ENCODE measurements at places on chromosomes 4 and X.

GRCh38 chr4:110012917-110013316 lies 100.2 kb downstream of the EGF start:
- no peak for DNase-seq

- DNase-seq: no peak
Observed at GRCh38 chrX:71167031-71167781, 22.6 kb downstream of the NLGN3 start.

- no peak for DNase-seq
Observed at GRCh38 chrX:46567388-46567787, 6.2 kb upstream of the CHST7 start.

GRCh38 chr4:20538905-20539304 lies 161.4 kb upstream of the PACRGL start:
- no peak for DNase-seq

- no peak for DNase-seq
Observed at GRCh38 chr4:56723659-56724230, 42.6 kb upstream of the HOPX start.

GRCh38 chr4:110970642-110971041 lies 347.8 kb upstream of the PITX2 start:
- no peak for DNase-seq

- DNase-seq: no peak
Observed at GRCh38 chr4:81360737-81361136, 111.0 kb downstream of the RASGEF1B start.

DNA sequence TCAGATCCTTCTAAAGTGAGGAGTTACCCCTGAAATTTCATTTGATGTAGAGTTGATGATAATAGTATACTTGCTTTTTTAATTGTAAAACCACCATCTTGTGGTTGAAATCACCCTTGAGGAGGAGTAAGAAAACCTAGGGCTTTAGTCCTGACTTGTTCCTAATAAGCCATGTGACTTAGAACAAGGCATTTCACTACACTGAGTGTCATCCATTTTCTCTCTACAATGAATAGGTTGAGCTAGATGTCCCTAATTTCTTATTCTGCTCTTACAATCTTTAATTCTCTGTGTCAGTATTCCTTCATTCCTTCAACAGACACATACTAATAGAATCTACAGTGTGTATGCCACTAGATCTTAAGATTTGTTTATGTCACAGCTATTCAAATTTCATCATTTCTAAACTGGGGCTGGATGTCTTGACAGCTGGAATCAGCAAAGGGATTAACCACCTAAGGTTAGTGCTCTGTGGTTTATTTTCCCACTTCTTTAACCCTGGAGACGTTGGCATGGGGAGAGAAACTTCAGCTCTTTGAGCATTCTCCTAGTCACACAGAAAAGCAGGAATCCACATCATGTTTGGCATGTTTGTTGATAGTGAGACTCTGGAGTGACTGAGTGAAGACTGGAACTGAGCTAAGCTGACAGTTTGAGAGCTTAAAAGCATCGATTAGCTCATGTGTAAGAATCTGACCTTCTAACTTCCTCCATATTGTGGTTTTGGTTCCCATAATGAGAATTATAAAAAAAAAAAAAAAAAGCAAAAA lies 246.3 kb downstream of the NDST4 start:
- DNase-seq: no peak

DNA sequence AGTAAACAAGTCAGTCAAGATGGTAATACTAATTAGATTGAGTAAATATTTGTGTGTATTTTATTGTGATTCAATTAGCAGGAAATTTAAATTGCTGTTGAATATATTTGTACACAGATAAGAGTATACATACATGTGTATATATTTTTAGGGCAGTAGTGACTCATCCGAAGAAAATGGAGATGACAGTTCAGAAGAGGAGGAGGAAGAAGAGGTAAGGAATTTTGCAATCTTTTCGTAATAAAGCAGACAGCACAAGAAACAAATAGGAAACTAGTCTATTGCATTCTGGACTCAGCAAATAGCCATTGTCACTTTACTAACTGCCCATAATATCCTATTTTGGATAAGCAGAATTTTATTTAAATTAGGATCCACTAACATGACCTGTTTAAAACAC lies 6.6 kb downstream of the IBSP start:
- DNase-seq: no peak

- no peak for DNase-seq
Observed at GRCh38 chrX:37047776-37048175, 39.6 kb downstream of the FAM47C start.

DNA sequence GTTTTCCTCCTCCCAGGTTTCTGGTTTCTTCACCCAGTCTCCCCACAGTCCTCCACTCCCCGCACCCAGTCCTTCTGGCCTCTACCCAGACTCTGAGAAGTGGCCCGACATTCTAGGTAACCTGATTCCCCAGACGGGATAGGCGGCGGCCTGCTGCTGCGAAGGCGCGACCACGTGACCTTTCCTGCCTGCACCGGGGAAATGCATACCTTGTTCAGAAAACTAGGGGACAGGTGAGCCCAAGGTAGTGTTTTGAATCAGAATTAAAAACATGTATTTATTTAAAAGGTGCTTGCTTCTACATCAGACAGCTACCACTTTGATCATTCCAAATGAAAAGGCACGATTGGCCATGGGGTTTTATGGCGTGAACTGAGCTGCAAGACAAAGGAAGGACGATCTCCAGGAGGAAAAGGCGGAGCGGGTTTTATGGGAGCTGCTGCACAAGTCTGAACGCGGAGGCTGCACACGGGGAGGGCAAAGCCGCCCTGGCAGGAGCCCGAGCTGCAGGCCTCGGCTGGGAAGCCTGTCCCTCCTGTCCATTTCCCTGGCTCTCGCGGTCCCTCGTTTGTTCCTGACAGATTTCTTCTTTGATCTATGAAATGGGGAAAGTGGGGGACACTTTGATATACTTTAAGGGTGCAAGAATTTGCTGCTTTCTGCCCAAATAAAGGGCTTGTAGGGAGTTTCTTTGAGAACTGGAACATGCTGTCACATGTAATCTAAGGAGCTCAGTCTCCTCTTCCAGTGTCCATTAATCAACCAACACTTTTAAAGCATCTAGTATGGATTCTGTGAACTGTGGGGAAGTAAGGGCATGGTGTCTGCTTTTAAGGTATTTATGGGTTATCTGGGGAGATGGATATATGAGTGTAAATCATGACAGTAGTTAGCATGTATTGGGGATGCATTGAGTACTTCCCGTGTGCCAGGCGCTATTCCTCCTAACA lies 150.9 kb downstream of the SPRY1 start:
- DNase-seq: no peak

- DNase-seq: no peak
Observed at GRCh38 chrX:1322393-1322792, 14.2 kb upstream of the IL3RA start.

- DNase-seq: no peak
Observed at GRCh38 chr4:99927566-99927965, 18.9 kb downstream of the DNAJB14 start.

DNA sequence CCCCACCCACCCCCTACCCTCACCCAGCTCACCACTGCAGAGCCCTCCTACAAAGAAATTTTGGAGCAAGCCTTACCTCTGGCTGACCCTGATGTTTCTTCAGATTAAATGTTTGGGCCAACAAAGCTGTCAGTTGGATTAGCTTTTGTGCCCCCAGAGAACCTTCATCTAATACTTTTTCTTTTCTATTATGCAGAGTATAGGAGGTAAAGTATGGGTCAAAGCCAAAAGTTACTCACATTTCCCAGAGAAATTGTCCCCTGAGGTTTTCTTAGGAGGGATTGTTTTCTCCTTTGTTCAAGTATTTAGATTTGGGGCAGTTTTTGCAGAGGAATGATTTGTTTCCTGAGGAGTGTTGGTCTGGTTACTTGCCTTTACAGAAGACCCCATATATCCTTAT lies 69.5 kb downstream of the AASDH start:
- no peak for DNase-seq

DNA sequence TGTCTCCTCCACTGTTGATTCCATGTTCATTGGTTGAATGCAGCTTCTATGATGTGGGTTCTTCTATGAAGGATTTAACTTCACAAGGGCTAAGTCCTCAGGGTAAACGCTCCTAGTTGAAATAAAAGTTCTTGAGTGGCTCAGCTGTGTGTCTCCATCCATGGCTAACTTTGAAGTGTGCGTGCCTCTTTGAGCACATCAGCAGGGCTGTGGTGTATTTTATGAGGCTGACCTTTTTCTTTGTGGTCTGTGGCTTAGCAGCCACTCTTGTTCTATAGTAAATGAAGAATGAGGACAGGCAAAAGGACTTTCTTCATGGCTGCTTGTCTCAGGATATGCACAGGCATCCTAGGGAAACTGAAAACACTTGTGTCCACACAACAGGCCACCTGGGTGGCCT lies 88.5 kb downstream of the KIT start:
- no peak for DNase-seq

- no peak for DNase-seq
Observed at GRCh38 chr4:132071815-132072214, 1077.3 kb upstream of the PCDH10 start.

DNA sequence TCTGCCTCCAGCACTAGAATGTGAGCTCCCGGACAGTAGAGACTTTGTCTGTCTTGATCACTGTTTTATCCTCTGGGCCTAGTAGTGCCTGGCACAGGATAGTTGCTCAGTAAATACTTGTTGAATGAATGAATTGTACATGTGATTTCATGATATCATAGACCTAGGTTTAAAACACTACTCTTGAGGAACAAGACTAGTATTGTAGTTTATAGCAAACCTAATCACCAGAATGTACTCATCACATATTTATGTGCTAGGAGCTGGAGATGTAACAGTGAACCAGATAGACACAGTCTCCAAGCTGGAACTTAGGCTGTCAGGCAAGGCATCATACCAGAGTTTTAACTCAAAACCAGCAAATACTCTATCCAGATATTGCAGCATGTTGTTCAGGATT lies 23.5 kb downstream of the GAB3 start:
- no peak for DNase-seq

DNA sequence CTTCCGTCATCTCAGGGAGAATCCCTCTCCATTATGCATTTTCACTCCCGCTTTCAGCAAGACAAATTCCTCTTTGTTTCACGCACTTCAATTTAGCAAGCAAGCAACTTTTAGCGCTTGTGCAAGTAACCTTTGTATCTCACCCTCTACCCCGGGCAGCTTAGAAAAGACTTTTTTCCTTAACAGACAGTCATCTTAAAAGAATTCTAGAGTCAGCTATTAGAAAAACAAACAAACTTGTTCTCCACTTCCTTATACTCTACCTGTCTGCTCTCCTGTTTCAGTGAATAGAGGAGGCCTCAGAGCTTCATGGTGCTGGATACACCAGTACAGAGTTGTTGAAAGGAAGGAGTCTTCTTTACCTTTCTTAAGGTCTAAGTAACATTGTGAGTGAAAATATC lies 12.1 kb downstream of the TIGD2 start:
- no peak for DNase-seq

Measured in keratinocyte (primary cell).